ENCODE measurements at places on chromosomes 7 and 10.

DNA sequence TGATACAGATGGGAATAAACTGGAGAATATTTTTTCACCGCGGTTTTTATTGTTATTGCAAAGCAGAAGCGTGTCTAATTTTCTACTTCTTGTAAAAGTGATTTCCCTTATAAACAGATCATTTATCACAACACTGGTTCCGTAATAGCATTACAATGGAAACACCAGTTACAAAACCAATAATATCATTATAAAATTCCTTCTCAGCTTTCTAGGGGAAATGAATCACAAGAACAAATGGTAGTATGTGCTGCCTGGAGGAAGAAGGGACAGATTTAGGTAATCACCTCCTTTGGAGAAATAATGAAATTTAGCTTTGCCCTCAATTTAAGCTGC, 2.4 kb upstream of the CCDC6 start:
- no peak for DNase-seq

DNA sequence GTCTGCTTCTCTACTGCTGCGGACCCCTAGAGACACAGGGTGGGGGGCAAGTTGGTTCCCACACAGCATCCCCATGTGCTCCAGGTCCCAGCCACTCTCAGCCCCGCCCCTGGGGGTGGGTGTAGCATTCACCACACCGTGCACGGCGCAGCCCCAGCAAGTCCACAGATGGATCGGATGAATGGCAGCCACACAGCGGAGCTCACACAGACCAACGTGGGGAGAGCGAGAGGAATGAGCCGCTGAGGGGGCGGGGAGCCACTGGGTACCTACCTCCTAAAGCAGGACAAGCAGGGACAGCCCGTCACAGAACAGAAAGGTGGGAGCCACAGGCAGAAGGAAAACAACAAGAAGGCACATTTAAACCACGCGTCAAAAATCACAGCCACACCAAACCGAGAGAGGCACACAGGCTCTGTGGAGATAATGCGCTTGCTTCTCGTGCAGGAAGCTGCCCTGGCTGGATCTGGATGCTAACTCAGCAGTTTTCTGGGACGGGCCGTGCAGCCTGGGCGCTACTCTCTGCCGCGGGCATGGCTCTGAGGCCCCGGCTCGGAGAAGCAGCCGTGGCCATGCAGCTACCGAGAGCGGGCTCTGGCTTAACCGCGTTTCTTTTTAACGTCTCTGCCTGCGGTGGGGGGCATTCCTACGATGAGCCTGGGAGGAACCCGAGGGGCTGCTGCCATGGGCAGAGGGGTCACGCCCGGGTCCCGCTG, 102.5 kb downstream of the CYTH3 start:
- no peak for DNase-seq

- DNase-seq, result no peak
Observed at GRCh38 chr10:125057158-125058001, 103.0 kb downstream of the CTBP2 start.

GRCh38 chr7:54252256-54253035, 289.7 kb upstream of the VSTM2A start:
- DNase-seq, result no peak

GRCh38 chr7:89797965-89798598, 356.2 kb upstream of the STEAP1 start:
- no peak for DNase-seq

DNA sequence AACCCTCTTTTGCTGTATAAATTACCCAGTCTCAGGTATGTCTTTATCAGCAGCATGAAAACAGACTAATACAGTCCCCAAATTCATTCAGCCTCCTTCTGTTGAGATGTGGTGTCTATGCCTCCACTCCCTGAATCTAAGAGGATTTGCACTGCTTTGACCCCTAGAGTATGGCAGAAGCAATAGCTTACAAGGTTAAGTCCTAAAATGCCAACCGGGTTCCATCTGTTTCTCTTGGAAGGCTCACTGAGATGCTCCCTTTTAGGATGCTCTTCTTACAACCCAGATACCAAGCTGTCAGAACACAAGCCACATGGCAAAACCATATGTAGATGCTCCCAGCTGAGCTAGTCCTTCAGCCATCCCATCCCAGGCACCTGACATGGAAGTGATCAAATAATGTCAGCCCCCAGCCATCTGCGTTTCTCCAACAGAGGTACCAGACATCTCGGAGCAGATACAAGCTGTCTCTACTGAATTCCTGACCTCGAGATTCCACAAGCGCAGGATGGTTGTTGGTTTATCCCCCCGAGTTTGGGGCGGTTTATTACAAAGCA, 20.2 kb downstream of the CALN1 start:
- no peak for DNase-seq

DNA sequence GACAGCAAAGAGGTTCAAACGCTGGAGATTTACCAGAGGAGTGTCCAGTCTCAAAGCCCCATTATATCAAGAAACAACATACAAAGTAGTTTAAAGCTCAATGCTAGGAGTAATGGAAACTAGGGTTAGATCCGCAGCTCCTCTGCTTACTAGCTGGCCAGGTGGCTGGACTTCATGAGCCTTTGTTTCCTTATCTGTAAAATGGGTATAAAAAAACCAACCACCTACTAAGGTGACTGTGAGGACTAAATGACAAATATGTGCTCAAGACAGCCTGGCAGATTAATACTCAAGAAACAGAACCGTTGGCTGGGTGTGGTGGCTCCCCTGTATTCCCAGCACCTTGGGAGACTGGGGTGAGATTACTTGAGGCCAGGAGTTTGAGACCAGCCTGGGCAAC, 5.8 kb upstream of the RBM20 start:
- no peak for DNase-seq

- no peak for DNase-seq
Observed at GRCh38 chr10:74244097-74244685, 93.2 kb downstream of the ADK start.

DNA sequence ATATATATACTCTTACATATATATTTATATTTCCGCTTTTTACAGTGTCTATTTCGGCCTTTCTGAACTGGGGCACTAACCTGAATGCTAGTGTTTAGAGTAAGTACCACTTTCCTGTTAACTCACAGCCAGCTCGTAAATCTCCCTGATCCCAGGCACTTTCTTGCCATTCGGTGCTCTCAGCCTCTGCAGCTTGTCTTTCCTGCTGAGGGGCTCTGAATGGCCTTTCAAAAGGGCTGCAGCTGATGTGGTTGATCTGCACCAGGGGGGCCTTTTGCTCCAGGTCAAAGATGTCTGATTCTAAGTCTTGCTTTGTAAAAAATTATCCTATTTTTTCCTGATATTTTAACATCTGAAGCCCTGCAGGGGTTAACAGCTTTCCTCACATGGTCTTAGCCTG, 25.5 kb upstream of the HPS1 start:
- DNase-seq, result no peak

DNA sequence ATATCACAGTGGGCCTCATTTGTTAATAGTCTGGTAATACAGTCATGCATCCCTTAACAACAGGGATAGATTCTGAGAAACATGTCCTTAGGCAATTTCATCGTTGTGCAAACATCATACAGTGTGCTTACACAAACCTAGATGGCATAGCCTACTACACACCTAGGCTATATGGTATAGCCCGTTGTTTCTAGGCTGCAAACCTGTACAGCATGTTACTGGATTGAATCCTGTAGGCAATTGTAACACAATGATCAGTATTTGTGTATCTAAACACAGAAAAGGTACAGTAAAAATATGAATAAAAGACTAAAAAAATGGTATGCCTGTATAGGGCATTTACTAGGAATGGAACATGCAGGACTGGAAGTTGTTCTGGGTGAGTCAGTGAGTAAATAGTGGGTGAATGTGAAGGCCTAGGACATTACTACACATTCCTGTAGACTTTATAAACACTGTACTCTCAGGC, 12.0 kb upstream of the RHOBTB1 start:
- DNase-seq, result no peak

DNA sequence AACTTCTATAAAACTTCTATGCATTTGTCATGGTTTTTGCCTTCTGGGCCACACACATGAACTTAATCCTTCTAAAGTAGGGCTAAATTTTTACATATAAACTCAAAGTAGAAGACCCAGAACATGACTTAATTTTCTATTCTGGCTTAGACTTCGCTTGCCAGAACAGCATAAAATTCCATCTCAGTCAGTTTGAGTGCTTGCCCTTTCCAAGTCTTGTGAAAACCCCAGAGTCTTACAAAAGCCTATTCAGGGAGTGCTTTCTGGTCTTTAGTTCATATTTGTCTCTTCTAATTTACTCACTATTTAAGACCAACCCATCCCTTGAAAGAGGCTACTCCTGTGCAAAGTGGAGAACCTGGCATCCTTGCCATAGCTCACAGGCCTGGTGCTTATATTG, 201.6 kb upstream of the MEOX2 start:
- no peak for DNase-seq

- no peak for DNase-seq
Observed at GRCh38 chr7:22597844-22598243, 97.9 kb upstream of the STEAP1B start.

DNA sequence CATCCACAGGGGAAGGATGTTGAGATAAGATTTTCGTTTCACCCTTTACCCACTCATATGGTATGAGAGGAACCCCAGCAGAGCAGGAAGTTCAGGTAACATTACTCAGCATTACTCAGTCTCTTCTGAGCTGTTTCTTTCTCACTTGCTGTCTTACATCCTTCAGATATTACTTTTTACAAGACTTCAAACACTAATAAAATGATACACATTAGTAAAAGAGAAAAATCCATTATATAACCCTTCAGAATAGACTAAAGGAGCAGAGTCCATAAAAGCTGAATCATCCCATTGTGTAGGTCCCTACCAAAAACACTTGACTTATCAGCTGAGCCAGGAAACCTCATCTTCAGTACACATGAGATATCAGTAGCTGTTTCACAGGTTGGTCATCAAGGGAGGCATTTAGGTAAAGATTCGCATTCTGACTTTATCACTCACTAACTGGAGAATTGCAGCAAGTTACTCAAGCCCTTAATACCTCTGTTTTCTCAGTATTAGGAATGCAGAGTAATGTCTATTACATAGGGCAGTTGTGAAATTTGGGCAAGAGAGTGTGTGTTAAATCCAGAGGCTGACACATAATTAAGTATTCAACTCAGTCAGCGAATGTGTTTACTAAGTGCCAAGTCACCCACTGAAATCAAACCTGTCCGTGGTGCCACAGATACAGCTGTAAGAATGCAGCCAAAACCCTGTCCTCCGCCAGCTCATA, 44.7 kb downstream of the KLF6 start:
- no peak for DNase-seq

- DNase-seq, result no peak
Observed at GRCh38 chr10:101151395-101151794, 20.3 kb downstream of the TLX1 start.

DNA sequence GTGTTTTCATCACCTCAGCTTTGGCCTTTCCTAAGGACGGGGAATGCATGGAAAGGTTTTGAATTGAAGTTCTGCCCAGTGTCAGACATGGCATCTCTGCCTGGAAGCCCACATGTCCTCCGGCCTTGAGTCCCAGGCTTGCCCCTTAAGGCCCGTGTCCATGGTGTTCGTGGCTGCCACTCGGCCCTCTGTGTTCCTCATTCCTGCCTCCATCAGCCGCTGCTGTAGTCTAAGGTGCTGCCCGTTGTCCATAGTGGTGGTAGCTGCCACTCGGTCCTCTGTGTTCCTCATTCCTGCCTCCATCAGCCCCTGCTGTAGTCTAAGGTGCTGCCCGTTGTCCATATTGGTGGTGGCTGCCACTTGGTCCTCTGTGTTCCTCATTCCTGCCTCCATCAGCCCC, 180.7 kb upstream of the SHH start:
- no peak for DNase-seq

GRCh38 chr7:133936074-133936473, 191.1 kb upstream of the LRGUK start:
- DNase-seq, result no peak

DNA sequence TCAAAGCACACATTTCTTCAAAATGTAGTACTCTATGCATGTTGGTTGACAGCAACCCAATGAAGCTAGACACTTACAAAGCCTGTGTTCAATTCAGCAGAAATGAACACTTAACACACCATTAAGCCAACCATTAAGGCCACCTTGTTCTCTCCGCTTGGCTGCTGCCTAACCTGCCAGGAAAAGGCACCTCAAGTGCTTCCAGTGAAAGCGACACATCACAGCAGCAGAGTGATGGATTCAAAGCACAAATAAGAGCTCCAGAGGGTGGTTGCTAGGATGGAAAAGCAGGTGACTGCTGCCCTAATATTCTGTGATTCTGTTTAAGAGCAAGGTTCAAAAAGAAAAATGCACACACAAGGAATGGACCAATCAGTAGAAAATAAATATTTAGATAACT, 81.5 kb upstream of the GNAI1 start:
- no peak for DNase-seq

GRCh38 chr10:97812696-97813095, 36.9 kb upstream of the GOLGA7B start:
- DNase-seq, result no peak

DNA sequence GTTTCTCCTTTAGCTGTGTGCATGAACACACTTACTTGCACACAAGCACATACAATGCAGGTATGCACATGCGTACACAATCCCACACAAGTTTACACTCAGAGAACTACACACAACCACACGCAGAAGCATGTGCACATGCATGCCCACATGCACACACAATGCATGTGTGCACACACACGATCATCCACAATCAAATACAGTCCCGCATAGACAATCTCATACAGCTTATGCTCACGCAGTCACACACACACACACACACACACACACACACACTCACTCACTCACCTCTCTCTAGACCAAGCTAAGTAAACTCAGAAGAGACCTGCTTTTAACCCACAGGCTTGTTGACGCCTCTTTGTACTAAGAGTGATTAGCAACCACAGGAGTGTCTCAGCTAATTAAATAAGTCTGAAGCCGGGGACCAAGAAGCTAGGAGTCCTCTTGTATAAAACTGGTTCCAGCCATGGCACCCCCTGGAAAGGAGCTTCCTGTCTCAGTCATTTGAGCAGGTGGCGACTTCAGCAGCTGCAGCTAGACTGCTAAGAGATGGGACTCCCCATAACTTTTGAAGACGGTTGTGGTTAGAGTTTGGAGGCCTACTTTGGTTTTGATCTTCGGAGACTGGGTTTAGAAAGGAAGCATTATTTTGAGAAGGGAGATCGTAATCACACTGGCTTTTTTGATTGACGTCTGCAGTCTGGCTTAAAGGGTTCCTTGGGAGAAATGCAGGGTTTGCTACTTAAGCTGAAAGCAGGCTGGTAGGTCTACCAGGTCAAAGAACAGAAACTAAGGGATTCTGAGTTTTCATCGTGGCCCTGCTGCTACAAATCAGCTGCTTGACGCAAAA, 82.3 kb upstream of the ADRB1 start:
- peak; percentile 25 for DNase-seq

- no peak for DNase-seq
Observed at GRCh38 chr7:149006345-149006725, 22.0 kb downstream of the PDIA4 start.

GRCh38 chr7:137618748-137619147, 228.0 kb downstream of the DGKI start:
- no peak for DNase-seq

DNA sequence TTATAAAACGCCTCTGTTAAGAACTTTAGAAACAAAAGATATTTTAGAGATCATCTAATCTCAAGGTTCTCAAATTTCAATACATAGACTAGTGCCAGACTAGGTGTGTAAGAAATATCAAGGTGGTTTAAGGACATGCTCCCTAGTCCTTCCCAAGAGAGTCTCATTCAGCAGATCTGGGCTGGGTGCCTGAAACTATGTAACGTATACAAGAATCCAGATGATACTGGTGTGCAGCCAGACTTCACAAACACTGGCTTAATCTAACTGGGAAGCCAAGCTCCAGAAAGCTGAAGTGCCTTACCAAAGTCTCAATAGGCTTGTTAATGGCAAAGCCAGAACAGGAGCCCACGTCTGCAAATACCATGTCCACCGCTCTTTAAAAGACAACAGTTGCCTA, 105.0 kb upstream of the AMPH start:
- no peak for DNase-seq
